GOT3 (cell line): ENCODE measurements at places on chromosomes 3 and 15.

GRCh38 chr3:150300388-150300787 lies 107.7 kb upstream of the TSC22D2 start:
- no peak for DNase-seq

- DNase-seq: no peak
These were observed 139.5 kb downstream of the MEIS2 start for GRCh38 chr15:36960947-36961227.

GRCh38 chr15:50119063-50120040 lies at the start of gene ATP8B4:
ATP8B4 (minus strand) TSS chr15:50119233; CDS start chr15:50106966, 12,267 bp downstream.
- DNase-seq: no peak

DNA sequence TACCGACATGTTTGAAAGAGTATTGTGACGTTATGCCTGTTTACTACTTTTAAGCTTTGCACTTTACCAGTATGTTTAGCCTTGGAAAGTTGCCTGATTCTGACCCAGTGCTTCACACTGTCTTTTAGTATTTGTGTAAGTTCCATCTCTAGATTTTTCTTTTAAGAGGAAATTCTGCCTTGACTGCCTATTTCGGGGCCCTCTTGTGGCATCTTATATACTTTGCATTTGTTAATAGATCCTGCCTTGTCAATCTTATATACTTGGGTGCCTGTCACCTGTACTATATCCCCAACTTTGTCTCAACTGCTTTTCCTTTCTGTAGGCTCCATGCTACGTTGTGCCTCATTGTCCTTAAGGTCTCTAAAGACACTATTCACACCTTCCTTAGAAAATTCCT lies 244.6 kb downstream of the STXBP5L start:
- DNase-seq: no peak

- DNase-seq: no peak
These were observed 83.6 kb downstream of the SLC7A14 start for GRCh38 chr3:170502297-170502696.

GRCh38 chr3:11159421-11159904 lies 5.2 kb downstream of the HRH1 start:
- no peak for DNase-seq

DNA sequence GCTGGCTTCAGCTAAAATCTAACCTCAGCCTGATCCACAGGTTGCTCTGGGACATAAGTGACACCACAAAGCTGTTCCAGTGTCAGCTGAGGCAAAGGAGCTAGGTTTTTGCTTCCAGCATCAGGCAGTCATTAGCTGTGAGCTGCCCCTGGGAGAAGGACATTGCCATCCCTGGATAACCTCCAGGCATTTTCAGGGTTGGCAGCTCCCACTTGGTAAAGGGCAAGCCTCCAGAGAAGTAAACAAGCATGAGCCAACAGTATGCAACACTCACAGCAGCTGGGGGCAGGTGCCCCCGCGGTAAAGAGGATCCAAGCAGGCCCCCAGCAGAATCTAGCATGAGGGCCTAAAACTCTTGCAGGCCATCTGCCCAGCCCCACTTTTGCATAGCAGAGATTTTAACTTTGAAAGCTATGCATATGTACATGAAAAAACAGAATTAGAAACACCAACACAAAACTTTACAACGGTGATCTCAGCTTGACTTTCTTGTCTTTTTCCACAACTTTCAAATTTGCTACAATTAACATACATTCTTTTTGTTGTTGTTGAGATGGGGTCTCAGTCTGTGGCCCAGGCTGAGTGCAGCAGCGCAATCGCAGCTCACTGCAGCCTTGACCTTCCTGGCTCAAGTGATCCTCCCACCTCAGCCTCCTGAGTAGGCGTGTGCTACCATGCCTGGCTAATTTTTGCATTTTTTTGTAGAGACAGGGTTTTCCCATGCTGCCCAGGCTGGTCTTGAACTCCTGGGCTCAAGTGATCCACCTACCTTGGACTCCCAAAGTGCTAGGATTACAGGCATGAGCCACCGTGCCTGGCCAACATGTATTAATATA lies 83.8 kb upstream of the TPM1 start:
- DNase-seq: no peak

GRCh38 chr3:116440196-116440595 lies 5.1 kb downstream of the LSAMP start:
- no peak for DNase-seq

DNA sequence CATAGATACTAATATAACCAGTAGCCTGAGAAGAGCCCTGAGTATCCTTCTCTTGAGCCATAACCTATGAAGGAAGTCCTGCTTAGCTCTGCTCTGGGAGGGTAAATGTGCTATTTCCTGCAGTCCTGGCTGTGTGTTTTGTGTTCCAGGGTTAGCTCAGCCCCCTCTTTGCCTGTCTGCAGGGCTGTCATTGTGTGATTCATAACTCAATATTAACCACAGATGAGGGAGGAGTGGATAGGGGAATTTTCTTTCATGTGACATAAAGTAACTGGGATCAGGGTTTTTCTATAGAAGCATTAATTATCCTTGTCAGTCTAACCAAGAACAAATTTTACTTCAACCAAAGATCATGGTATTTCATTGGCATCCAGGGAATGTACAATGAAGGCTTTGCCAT lies 183.3 kb upstream of the ZBTB20 start:
- DNase-seq: no peak

DNA sequence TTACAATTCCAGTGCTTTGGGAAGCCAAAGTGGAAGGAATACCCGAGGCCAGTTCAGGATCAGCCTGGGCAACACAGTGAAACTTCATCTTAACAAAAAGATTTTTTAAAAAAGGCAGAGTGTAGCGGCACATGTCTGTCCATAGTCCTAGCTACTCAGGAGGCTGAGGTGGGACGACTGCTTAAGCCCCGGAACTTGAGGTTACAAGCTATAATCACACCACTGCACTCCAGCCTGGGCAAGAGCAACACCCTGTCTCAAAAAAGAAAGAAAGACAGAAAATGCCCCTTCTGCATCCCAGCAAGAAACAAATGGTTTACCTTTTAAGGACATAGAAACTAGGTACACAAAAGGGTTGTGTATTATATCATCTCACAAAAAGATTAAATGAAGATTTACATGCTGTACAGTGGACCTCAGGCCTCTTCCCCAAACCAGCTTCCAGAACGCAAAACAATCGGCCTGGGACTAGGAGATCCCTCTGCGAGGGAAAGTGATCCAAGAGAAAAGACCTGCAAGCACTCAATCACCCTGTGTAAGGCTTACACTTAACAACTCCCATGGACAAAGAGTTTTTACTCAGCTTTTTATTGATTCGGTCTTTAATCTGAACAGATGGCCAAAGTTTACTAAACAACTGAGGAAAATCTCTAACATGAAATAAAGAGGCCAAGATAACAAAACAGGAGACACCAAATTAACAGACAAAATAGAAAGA lies 21.2 kb downstream of the TFDP2 start:
- DNase-seq: no peak

DNA sequence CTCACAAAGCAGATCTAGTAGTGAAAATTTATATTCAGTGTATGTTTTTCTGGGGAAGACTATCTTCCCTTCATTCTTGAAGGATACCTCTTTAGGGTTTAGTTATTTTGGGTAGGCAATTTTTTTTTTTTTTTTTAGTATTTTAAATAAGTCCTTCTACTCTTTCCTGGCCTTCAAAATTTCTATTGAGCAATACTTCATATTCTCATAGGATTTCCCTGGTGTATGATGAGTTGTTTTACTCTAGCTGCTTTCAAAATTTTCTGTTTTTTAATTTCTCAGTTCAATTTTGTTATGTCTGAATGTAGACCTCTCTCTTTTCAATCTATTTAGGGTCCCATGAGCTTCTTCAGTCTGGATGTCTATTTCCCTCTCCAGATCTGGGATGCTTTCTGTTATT lies 74.3 kb upstream of the PLSCR4 start:
- DNase-seq: no peak

GRCh38 chr3:88921986-88922385 lies 185.4 kb upstream of the EPHA3 start:
- DNase-seq: no peak

- DNase-seq: no peak
These were observed 166.7 kb downstream of the FRMD5 start for GRCh38 chr15:44028349-44028748.

DNA sequence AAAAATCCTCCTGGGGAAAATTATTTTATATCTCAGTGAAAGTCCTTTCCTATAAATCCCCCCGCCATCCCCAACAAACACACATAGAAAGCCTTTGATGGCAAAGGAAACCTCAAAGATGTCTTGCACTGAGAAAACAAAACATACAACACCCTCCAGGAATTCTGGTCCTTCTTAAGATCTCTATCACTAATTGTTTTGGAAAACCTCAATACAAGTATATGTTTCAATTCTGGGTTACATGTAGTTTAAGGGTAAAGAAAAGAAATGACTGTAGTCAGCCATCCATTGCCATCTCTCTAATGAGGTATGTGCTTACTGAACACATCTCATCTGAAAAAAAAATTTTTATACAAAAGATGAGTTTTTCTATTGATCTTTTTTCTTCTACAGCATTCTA lies 97.3 kb downstream of the FSIP1 start:
- DNase-seq: no peak

DNA sequence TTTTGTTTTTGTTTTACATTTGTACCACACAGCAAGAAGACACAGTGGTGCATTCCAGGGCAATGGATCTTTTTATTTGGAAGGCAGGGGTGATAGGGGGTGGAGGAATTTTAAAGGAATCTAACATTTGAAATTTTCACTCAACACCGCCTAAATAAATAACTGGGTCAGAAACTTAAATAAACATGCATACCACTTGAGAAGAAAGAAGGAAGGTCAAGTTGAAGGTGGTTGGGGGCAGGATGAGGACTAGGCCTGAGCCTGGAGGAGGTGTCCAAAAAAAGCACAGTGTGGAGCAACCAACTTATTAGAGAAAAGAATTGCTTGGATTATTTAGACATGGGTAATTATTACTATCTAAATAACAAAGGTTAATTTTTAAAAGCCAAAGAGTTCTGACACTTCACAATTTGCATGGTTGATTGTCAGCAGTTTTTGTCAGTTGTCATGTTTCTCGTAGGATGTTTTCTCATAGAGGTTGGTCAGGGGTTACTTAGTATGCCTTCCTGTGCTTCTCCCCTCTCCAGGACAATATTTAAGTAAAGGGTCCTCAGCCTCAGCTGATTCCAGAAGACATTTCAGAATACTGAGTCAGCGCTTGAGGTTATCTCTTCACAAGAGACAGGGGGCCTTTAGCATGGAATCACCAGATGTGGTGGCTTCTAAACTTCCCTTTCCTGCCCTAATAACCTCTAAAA lies 173.7 kb upstream of the SLC2A2 start:
- DNase-seq: no peak

DNA sequence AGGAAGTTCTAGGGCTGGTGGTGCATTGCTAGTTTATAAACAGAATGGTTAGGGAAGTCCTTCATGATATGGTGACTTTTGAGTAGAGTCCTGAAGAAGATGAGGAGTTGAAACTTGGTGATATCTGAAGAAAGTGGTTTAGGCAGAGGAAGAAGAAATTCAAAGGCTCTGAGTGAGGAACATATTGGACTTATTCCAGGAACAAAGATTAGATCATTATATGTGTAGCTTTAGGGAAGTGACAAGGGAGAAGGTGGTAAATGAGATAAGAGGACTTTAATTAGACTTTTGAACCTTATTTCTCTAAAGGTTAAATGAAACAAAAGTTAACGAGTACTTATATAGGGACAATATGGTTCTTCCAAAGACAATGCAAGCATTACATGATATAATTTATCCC lies 286.7 kb downstream of the DOCK3 start:
- DNase-seq: no peak

- DNase-seq: no peak
These were observed 150.4 kb downstream of the RTP4 start for GRCh38 chr3:187518616-187519015.

DNA sequence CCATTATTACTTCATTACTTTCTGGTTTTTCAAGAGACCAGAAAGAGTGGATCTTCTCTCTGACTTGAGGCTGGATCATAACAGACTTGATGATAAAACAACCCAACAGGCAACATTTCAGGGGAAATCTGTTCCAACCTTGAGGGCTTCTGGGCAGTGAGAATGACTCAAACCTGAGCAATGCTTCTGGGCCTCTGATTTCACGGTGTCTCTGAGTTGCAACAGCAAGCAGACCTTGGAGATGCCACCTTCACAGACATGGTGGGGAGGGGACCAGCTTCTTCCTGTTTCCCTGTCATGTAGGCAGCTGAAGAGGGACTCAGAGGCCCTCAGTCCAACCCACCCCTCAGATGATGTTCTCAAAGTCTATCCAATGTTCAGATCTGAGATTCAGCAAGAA lies 104.0 kb downstream of the ABHD5 start:
- DNase-seq: no peak

GRCh38 chr3:197226179-197226578 lies 72.2 kb downstream of the DLG1 start:
- DNase-seq: no peak

GRCh38 chr3:16349986-16350596 lies 85.1 kb downstream of the OXNAD1 start:
- DNase-seq: no peak

GRCh38 chr3:184568924-184569829 lies 7.6 kb downstream of the EPHB3 start:
- peak; percentile 83 for DNase-seq

- no peak for DNase-seq
These were observed 403.3 kb upstream of the THBS1 start for GRCh38 chr15:39177561-39177960.
